ENCODE measurements at places on chromosomes 3 and 15.

DNA sequence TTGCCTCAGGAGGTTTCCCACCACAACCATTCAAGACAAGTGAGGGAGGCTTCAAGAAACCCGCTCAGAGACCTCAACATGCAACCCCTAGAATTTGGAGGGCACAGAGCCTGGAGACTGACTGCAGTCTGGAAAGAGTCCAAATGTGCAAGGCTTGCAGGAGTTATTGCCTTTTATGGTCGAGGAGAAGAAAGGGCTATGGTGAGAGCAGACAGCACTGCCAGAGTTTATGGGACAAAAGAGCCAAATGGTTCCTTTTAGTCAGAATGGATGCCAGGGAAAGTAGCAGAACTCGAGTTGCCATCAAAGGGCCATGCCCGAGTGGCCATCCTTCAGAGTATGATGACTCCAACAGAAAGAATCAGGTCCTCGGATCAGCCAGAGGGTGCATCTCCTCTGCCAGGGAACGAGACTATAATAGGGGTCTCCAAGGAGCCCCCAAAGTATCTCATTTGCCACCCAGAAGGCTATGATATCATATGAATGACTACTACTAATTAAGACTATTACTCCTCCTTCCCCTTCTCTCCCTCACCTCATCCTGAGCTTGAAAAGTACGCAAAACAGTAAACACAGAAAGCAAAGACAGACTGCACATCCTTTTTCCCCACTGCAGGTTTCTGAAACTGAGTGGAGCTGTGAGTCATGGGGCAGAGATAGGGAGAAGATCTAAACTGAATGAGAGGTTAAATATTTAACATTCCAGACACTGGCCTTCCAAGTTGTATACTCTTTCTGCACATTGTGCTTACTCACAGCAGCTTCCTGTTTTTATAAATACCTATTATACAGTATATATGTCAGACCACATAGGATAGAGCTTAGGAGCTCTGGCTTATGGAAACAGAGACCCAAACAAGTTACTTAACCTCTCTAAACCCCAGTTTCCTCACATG, 33.9 kb upstream of the TMCO5A start:
- DNase-seq, result no peak

GRCh38 chr3:186414735-186415419, 52.8 kb upstream of the DGKG start:
- no peak for DNase-seq

- DNase-seq, result no peak
These were observed 49.1 kb downstream of the KLF13 start for GRCh38 chr15:31375772-31376171.

- DNase-seq, result no peak
These were observed 30.9 kb downstream of the FNDC3B start for GRCh38 chr3:172070269-172070668.

DNA sequence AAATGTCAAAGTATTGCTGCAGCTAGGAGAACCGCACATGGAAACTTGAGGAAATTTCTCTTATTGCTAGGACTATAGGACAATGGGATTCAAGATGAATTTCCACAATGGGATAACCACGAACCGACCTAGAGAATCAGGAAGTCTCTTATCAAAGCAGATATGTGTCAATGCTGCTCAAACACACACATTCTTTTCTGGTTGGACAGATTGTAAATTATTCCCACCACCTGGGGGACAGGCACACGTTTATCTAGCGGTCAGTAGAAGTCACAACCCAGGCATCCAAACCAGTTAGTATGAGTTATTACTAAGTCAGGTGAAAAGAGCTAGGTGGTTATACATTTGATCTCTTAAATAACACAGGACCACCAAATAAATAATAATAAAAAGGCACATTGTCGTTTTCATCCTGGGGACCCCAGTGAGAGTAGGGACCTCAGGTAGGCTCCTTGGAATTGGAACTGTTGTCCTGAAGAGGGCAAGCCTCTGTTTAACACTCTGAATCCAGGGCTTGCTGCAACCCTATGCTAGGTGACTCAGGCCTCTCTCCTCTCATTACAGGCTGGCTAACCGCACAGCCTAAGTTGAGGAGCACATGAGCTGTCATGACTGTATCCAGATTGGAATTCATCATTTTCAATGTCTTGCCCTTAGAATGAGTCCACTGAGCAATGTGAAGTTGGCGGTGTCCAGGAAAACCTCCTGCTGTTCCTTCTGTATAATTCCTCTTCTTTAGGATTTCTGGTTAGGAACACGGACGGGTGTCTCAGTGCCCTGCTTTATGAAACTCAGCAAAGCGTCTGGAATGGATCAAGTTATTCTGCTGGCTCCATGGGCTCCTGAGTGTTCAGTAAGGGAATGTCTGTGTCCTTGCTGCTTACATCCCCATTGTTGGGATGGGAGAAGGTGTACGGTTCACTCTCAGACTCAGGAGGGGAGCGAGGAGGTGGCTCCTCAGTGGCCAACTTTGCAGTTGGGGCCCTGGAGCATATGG, 59.0 kb downstream of the CLEC3B start:
- no peak for DNase-seq

- DNase-seq, result no peak
These were observed 68.2 kb upstream of the TJP1 start for GRCh38 chr15:29890336-29891095.

DNA sequence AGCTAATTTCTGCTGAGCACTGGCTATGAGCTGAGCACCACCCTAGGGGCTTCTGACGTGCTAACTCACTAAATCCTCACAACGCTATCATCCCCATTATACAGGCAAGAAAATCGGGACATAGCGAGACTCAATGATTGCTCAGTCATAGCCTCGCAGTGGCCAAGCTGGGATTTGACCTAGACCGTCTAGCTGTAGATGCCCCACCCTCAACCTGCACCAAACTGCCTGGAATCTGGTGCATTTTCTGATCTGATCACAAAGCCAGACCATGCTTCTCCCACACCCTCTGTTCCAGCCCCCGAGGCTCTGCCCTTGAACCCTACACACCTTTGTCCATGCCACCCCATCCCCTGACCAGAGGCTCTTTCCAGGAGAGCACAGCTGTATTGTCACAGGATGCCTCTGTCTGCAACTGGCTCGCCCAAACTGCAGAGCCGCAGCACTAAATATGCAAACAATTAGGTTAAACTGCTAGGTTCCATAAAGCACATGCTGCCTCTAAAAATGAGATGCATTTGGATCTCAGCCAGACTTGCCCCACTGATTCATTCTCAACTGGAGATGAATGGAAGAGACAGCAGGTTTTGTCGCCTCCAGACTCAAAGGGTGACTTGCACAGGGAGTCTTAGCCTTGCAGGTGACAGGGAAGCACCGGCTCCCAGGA, 95.2 kb downstream of the NUP210 start:
- DNase-seq, result no peak

- DNase-seq, result no peak
These were observed 386.5 kb upstream of the CFAP20DC start for GRCh38 chr3:59436164-59436958.

DNA sequence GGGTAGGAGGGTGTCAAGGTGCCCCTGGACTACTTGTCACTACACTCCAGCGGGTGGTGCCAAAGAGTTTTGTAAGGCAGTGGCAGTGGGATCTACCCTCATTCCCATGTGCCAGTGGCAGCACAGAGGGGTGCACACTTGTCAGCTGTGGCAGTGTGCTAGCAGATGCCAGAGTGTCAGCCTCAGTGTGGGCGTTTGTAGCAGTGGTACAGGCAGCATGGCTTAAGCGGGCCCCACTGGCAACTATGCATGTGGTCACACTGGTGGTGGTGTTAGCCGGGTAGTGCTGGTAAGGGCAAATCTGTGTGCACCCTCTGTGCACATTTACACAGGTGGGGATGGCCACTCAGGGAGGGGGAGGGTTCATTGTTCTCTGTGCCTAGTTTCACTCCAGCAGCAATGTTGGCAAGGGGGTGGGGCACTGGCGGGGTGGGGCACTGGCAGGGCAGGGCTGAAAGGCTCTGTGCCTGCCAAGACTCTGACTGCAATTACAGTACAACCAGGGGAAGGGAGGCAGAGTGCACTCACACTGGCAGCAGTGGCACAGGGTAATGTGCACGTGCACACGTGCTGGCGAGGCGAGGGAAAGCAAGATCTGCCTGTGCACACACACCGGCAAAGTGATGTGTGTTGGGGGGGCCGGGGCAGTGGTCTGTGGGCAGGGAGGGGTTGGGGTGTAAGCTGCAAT, 31.8 kb downstream of the MYO9A start:
- DNase-seq, result no peak

DNA sequence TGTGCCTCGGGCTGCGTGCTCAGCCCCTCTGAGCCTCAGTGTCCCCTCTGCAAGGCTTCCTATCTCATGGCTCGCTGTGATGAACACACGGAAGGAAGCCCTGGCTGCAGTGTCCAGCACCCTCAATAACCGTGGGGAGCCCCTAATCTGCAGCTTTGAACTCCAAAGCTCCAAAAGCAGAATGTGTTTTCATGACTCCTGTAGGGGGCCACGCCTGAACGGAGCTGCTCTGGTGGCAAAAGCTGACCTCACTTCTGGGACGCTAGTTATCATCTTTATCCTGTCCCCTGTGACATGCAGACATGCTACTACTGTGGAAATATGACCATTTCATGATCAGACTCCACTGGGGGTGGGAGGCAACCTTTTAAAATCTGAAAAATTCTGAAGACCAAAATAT, 98.8 kb downstream of the SEC22A start:
- no peak for DNase-seq

DNA sequence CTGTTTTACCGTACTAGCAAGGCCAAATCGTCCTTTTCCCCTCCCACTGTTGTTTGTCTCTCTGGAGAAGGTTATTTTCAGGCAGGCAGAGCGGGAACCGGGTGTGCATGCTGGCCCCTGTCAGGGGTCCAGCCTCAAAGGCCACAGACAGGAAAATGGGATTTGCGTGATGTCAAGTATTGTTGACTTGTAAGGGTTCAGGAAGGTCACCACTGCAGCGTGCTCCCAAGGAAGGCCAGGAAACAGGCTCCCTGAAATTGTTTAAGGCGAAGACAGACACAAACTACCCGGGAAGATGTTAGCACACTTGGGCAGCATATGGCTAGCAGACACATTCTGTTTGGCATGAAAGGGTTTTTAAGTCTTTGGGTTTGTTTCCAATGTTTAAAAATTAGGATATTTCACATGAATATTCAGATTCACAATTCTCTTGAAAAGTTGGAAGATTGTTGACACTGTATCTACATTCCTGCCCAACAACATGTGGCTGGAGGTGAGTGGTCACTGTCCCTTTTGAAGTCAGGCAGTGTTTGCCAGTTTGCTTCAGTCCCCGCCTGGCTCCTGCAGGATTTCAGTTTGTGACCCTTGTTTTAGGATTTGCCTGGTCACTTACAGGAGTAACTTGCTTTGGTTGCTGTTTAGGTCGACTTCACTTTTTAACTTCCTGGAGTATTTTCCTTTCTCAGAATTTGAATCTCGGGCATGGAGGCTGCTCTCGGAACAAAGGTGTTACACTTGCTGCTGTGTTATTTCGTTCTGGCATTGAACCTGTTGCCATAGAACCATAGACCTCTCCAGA, 90.4 kb downstream of the BDH1 start:
- DNase-seq, result no peak

- DNase-seq, result no peak
These were observed 213.8 kb downstream of the LRTM1 start for GRCh38 chr3:54714035-54714434.
